ENCODE measurements at places on chromosomes 5 and 9.

DNA sequence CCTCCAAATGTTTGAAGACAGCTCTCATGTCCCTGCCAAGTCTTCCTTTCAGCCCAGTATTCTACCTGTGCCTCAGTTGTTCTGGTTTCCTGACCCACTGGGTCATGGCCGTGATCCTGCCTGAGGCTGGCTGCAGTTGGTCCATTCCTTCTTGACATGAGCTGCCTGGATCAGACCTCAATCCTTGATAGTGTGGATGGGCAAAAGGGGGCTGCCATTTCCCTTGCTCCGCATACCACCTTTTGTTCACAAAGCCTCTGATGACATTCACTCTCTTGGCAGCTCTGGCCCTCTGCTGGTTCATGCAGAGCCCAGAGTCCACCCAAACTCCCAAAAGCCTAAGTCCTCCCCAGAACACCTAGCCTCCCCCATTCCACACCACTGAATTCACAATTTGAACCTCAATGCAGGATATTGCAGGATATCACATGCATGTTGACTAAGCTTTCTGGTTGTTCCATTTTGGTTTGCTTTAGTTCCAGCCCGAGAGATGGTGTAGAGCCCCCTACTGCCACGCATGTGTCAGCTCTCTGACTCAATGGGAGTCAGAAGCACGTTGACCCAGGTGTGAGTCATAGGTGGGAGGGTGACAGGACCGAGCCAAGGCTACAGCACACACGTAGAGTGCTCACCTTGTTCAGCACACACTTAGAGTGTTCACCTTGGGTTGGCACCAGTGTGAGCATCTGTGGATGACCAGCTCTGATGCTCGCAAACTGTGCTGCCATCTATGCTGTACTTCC lies 137.2 kb downstream of the MTX3 start:
- no peak for DNase-seq

DNA sequence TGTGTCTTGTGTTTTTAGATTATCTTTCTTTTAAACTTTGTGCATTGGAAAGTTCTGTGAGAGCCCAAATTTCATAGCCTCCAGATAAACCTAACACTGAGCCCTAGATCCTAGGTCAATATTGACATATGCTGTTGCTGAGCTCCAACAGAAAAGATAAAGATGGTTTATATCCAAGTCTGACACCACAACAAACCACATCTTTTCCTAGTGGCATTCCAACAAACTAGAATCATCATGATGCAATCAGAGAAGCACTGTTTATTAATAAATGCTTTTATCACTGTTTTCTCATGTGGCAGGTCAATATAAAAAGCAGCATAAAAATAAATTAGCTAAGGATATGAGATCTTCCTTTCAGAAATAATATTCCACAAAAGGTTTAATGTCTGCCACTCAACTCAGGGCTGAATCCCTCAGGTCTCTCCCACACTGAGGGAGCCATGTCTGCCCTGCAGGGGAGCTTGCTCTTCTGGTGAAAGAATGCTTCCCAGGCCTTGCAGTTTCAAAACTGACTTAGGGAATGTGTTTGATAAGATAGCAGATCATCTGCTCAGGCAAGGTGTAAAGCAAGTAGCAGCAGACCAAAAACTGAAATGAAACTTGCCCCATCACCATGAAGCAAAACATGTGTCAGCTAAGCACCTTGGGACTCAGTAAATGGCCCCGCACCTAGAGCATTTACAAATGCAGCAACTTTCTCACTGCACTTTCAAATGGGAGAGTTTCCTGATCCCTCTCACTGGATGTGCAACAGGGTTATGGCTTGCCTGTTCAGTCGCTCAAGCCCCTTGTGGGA lies 493.0 kb downstream of the AGTPBP1 start:
- no peak for DNase-seq

- no peak for DNase-seq
These were observed 199.3 kb downstream of the NMUR2 start for GRCh38 chr5:152205804-152206203.

DNA sequence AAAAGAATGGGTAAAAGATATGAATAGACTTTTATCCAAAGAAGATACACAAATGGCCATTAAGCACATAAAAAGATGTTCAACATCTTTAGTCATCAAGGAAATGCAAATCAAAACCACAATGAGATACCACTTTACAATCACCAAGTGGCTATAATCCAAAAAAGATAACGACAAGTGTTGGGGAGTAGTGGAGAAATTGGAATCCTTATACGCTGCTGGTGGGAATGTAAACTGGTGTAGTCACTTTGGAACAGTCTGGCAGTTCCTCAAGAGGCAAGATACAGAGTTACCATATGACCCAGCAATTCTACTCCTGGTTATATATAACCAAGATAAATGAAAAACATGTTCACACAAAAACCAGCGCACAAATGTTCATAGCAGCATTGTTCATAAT lies 234.9 kb downstream of the SPATA31D1 start:
- DNase-seq = no peak

DNA sequence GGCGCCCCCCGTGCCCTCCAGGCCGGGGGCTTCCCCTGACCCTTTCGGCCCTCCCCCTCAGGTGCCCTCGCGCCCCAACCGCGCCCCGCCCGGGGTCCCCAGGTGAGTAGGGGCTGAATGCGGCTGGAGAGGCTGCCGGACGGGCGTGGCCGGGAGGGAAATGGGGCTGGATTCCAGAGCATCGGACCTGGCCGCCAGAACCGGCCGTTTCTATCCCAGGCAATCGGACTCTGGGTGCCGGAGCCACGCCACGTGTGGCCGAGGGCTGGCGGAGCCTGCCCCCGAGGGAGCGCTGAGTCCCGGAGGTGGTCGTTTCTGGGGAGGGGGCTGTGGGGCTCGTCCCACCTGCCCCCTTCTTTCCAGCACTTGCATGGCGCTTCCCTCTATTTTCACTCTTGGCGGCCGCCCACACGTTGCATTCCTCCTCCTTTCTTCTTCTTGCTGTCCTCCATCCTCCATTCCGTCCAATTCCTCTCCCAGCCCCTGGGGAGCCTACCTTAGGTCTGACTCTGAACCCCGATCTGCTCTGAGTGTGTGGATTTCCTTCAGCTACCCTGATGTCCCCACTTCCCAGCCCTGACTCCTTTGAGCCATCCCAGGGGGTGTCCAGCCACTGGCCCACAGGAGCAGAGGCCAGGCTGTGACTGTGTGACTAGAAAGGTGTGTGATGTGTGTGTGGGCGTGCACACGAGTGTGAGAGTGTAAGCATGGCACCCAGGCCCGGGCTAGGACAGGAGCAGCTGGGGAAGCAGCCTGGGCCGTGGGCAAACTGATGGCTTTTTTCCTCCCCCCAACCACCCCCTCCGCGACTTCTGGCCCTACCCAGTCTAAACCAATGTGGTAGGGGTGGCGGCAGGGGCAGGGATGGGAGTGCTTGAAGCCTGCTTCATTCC lies 24.7 kb downstream of the GOLGA2 start:
- no peak for DNase-seq

GRCh38 chr9:126606483-126606870 lies 7.3 kb upstream of the LMX1B start:
- no peak for DNase-seq

GRCh38 chr9:98488571-98489312 lies 220.0 kb downstream of the GABBR2 start:
- DNase-seq = no peak

DNA sequence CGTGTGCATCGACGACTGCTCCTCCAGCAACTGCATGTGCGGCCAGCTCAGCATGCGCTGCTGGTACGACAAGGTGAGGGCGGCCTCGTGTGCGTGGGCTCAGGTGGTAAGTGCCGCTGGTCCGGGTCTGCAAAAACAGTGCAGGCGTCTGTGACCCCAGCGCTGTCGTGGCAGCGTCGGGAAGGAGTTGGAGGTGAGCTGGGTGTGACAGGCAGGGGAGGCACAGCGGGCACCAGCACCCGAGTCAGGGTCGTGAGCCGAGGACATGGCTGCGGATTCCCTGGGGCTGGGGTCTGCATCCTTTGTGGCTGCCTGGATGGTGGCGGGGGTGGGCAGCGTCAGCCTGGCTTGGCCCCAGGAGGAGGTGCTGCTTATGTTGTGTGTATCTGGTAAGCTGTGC lies 63.1 kb upstream of the CACNA1B start:
- DNase-seq = no peak

GRCh38 chr5:103393101-103393754 lies 134.7 kb downstream of the MACIR start:
- no peak for DNase-seq

DNA sequence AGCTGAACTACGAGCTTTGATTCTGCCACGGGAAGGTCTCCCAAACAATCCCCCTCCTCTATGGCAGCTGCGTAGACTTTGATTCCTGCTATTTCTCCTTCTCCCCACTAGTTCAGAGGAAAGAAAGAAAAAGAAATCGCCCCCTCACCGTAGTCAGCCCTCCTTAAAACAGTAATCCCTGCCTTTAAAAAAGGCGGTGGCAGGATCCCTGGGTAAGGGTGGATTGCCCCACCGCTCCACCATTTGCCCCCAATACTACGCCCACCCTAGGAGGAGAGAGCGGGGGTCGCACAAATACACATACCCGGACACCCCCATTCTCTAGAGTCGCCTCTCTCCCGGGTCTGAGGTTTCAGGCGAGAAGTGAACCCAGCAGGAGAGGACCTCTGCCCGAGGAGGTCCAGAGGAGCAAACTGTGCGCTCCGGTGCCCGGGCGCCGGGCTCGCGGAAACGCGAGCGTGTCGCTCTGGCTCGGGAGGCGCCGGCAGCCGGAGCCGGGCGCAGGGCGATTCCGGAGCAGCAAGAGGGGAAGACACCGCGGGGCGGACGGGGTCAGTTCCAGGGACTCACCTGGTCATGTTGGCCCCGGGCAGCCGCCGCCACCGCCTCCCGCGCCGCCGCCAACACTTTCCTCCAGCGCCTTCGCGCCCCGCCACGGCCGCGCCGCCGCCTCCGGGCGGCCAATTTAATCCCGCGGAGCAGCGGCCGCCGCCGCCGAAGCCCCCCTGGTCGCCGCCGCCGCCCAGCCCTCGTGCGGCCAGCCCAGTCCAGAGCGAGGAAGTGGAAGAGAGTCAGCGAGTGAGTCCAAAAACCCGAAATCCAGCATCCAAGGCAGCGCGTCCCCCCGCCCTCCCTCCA lies 1057.7 kb upstream of the DMAC1 start:
- no peak for DNase-seq

- no peak for DNase-seq
These were observed 65.9 kb downstream of the CWC27 start for GRCh38 chr5:64834611-64835010.

GRCh38 chr9:101018467-101018866 lies 10.1 kb upstream of the PLPPR1 start:
- DNase-seq = no peak

DNA sequence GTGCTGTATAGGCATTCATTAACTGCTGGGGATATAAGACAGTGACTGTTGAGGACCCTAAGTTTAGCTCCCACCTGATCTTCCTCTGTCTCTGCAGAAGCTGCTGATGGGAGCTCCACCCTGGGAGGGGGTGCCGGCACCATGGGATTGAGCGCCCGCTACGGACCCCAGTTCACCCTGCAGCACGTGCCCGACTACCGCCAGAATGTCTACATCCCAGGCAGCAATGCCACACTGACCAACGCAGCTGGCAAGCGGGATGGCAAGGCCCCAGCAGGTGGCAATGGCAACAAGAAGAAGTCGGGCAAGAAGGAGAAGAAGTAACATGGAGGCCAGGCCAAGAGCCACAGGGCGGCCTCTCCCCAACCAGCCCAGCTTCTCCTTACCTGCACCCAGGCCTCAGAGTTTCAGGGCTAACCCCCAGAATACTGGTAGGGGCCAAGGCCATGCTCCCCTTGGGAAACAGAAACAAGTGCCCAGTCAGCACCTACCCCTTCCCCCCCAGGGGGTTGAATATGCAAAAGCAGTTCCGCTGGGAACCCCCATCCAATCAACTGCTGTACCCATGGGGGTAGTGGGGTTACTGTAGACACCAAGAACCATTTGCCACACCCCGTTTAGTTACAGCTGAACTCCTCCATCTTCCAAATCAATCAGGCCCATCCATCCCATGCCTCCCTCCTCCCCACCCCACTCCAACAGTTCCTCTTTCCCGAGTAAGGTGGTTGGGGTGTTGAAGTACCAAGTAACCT lies 22.1 kb downstream of the PCDHGC5 start:
- DNase-seq = no peak

GRCh38 chr9:108281696-108282095 lies 574.1 kb downstream of the ACTL7B start:
- no peak for DNase-seq

DNA sequence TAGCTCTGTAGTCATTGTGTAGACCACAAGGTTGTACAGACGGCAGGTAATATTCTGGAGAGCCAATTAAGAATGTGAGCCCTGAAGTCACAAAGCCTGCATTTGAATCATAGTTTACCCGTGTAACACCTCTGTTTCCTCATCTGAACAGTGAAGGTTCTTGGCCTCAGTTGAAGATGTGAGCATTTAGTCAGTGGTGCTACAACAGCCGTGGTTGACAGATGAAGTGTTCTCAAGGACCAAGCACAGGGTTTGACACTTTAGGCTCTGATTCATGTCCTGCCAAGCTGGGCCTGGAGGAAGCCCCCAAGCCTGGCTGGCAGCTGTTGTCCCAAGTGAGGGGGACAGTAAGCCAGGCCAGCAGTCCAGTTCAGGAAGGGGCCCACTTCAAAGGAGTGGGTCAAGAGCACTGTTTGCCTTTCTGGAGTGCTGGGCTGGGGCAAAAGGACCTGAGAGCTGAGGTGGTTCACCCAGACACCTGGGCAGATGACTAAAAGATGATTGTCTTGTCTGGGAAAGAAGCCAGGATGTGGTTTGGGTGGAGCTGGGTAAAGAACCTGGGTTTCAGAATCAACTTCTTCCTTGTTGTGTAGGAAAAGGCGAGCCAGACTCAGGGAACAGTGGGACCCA lies 20.7 kb downstream of the FAXDC2 start:
- no peak for DNase-seq

DNA sequence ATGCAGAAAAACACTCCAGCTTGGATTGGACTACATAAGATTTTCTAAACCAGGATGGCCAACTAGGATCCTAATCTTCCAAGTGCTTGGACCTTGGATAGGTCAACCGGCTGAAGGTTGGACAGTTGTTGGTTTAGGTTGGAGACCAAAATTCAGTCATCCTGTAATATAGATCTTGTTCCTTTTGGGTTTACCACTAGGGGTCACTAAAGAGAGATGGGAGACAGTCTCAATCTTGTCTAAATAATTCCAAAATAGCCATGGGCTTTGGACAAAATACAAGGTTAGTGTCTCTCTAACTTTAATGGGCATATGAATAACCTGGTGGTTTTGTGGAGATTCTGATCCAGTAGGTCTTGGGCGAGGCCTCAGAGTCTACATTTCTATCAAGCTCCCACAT lies 148.7 kb upstream of the ERCC6L2 start:
- DNase-seq = no peak
